Activated CD4-positive, alpha-beta T cell treated with anti-CD3 and anti-CD28 coated beads, Interleukin-2, Interleukin-6, amounts not matched to agents 100 ng/mL and 50 ng/mL, durations not matched to agents 16 hours and 8 hours (primary cell): ENCODE measurements at places on chromosomes 11 and 22.
A peak's percentile ranks its signal among the peaks of the same experiment; 100 is the strongest.

DNA sequence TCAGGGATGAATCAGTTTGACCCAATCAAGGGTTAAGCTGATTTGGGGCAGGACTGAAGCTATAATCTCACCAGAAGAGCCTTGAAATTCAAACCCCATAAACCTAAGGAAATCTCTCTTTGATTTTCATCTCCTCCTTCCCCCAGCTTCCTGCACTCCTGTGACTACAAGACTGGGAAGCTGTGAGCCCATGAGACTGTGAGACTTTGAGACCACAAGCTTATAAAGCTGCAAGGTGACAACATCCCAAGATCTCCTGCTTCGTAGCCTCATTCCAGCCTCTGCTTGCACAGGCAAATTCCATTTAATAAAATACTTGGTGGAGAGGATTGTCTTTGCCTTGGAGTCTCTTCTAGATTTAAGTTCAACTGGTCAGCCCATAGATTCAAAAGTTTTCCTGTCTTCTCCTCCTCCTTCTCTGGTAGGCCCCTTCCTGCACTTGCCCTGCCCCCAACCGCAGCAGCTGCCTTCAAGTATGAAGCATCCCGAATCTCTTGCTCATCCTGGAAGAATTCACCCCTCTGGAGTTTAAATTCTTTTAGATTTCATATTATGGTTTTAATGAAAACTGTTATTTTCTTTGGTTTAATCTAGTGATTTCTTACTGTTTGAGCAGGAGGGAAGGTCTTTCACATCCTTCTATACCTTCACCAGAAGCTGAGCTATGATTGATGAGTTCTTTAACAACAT is 42.1 kb downstream of the PAMR1 start:
- no peak for DNase-seq

GRCh38 chr11:68928136-68928880 is 24.6 kb downstream of the IGHMBP2 start:
- no peak for DNase-seq

DNA sequence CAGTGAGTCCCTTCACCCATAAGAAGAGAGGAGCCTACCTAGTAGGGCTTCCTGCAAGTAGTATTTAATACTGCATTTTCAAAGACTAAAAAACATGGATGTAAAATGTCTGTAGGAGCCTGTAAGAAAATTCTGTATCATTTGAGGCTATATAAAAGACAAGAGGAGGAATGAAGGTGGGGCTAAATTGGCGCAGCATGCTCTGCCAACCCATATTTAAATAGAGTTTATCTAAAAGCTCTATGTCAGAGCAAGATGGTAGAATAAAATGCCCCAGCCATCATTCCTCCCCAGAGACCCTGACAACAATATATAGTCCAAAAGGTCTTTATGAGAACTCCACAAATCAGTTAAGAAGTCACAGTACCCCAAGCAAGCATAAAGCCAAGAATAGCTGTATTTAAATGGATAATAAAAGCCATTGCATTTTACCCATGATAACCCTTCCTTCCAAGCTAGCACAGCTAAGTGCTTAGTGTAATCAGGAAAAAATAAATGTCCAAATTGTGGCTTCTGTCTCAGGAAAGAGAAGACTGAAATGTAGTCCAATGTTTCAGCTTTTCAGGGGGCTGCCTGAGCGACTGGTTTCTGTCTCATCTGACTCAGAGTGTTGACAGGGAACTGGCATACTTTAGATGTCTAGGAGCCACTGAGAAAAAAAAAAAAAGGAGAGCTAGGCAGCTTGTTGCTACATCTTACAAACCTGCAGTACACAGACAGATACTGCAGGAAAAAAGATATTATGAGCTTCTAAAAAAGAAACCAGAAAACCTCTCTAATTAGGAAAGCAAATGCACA is 258.6 kb downstream of the METTL15 start:
- DNase-seq: no peak

DNA sequence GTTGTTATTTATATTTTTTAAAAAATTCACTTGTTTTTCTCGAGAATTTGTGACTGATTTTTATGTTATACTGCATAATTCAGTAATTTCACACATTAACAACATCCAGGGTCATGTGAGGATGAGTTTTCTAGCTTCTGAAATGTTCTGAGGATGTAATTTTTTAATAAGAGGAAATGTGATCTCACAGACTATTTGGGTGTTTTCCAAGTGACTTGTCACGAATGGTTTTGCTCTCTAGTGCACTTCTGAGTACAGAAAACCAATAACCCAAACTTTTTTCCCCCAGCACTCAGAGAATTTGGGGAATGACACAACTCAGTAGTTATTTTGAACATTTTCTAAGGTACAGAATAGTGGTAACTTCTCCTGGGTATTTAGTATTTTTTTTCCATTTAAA is 821.1 kb upstream of the ARHGAP42 start:
- DNase-seq: no peak

GRCh38 chr22:29469755-29470154 is 10.3 kb upstream of the NEFH start:
- DNase-seq: no peak

DNA sequence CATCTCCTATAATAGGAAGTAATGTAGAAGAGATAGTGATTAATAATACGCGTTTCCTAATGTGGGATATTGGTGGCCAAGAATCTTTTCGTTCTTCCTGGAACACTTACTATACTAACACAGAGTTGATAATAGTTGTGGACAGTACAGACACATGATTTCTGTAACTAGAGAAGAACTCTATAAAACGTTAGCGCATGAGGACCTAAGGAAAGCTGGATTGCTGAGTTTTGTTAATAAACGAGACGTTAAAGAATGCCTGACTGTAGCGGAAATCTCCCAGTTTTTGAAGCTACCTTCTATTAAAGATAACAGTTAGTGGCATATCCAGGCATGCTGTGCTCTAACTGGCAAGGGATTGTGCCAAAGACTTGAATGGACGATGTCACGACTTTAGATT is 83.3 kb downstream of the GGT1 start:
- no peak for DNase-seq

- peak; percentile 60 for DNase-seq
These were observed 430 bp downstream of the DDX6 start for GRCh38 chr11:118790357-118791110.

GRCh38 chr11:2769409-2770095 is 69.8 kb upstream of the KCNQ1OT1 start:
- DNase-seq: no peak

DNA sequence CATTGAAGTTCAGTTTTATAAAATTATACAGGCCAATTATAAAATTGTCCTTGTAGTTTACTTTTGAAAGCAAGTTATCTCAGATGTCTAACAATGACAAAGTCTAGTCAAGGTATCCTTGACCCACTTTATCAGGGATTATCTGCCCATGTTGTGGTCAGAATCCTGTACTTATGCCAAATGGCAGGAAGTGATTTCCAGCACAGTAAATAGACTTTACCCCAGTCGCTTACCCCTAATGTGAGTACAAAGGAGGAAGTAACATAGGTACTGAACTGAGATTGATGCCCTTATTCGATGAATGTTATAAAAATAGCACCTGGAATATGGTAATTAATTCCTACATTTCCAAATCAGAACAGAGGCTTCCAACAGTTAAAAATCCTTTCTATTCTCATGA is 355.7 kb downstream of the CNTN5 start:
- no peak for DNase-seq

DNA sequence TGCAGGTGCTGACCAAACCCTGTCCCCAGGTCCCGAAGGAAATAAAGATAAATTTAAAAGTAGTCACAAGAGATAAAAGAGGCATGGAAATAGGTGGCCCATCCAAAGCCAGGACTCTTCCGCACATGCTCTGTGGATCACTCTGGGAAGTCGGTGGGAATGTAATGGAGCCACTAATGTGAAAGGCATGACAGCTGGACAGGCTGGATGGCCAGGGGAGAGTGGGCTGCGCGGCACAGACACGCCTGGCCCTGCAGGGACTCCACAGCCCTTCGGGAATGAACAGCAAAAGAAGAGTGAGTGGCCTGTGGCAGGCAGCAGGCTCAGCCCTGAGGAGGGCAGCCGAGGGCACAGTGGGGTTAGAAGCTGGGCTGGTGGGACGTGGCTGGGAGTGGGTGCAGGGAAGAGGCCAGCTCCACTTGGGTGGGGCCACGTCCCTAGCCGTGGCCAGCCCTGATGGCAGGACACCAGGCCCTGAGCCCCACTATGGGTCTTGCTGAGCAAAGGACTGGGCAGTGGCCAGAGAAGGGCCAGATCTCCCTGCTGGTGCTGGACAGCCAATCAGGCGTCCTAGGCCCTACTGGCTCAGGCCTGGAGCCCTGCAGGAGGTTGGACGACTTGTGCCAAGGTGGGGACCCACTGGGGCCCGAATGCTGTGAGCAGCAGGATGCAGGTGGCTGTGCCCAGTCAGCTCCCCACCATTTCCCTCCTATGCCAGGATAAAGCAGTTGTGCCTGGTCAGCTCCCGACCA is 31.3 kb upstream of the GNB1L start:
- DNase-seq: no peak

DNA sequence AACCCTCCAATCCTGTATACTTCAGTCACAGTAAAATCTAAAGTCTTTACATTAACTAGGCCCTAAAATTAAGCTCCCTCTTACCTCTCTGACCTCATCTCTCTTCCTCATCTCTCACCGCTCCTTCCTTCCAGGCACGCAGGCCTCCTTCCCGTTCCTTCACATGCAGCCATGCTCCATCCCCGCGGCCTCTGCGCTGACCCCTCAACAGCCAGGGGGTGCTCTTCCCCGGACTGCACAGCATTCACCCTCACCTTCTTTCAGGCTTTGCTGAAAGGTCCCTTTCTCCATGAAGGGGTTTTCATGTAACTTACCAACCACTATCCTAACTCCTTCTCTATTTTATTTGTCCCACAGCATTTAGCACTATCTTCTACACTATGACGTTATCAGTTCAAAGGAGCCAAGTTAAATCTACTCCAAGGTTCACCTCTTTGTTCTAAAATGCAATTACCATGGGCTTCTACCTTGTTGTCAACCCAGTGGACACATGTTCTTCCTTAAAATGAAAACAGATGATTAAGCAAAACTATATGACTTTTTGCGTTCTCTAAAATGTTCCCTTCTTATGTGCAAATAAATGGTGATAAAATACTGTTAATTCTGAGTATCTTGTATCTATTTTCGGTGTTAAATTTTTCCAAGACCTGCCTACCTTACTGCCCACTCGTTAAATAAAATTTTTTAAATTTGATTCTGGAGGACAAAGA is 57.8 kb upstream of the APOA1 start:
- no peak for DNase-seq

- no peak for DNase-seq
These were observed 683 bp upstream of the FADS3 start for GRCh38 chr11:61892085-61892370.

DNA sequence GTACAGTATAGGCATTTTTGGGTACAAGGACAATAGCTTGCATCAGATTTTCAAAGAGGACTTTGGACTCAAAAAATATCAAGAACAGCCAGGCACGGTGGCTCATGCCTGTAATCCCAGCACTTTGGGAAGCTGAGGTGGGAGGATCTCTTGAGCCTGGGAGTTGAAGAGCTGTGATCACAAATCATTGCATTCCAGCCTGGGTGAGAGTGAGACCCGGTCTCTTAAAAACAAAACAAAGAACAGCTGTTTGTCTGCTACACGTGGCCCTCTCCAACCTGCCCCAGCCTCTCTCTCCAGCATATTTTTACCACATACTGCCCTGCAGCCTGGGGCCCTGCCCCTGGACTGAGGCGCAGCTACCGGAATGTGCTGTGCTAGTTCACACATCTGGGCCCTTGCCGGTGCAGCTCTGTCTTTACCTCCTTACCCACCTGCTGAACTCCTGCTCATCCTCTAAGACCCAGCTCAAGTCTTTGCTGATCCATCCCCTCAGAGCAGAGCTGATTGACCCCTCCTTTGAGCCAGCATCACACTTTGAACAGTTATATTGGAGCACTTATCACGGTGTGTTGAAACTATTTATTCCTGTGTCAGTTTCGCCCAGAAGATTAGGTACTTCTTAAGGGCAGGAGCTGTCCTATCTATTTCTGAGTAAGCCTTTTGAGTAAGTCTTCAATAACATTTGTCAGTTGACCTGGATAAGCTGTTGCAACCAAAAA is 29.4 kb downstream of the GRIK4 start:
- DNase-seq: no peak
